H9 (cell line): ENCODE measurements at places on chromosomes 3 and 15. TPM values are rescaled to one million over a fixed set of nuclear protein-coding genes. Genes with fewer than 3 reads are reported as not detected.

DNA sequence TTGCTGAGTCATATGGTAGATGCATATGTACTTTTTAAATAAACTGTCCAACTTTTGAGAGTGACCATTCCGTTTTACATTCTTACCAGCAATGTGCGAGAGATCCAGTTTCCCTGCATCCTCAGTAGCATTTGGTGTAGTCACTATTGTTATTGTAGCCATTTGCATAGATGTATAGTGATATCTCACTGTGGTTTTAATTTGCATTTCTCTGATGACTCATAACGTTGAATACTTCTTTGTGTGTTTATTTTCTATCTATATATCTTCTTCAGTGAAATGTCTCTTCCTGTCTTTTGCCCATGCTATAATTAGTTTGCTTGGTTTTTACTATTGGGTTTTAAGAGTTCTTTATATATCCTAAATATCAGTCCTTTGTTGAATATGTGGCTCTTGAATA, 255.7 kb upstream of the GRM7 start:
- no peak for DNase-seq

- DNase-seq: peak; percentile 46
These were observed 1.0 kb downstream of the UBE2E1 start for GRCh38 chr3:23806534-23807423.

DNA sequence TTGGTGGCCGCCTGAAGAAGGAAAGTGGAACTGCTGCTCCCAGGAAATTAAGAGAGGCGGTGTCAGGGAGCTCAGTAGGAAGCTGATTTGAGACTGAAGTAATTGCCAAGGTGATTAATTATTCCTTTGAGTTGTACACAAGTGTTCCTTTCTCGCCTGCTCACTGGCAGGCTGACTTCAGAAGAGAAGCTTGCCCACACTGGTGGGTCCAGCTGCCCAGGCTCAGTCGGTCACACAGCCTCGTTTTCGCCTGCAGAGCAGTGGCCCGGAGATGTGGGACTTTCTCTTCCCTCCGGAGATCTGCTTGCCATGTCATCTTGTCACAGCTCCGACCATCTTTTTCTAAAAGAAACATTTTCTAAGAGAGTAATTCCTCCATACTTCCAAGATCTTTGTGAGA, 478.0 kb downstream of the MCTP2 start:
- DNase-seq: no peak

GRCh38 chr3:133663569-133664313, 2.0 kb upstream of the TOPBP1 start:
- peak; percentile 57 for DNase-seq

DNA sequence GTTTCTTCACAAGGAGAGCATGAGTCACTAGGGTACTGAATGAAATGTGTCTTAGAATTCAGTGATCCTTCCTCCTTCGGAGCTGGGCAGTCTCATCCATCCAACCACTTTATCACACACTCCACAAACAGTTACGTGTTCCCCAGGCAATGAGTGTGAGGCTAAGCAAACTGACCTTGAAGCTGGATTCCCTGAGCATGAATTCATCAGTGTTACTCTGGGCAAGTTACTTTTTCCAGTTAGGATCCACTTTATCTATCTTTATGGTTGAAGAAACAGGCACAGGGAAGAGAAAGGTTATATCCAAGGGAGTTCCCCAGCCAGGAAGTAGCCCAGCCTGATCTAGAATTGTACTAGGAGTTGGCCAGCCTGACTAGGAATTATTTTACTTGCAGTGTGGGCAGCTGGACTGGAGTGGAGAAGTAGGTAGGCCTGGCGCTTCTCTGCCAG, 17.1 kb upstream of the GCNT3 start:
- no peak for DNase-seq

GRCh38 chr15:78455749-78456148, 17.7 kb downstream of the IREB2 start:
- no peak for DNase-seq

DNA sequence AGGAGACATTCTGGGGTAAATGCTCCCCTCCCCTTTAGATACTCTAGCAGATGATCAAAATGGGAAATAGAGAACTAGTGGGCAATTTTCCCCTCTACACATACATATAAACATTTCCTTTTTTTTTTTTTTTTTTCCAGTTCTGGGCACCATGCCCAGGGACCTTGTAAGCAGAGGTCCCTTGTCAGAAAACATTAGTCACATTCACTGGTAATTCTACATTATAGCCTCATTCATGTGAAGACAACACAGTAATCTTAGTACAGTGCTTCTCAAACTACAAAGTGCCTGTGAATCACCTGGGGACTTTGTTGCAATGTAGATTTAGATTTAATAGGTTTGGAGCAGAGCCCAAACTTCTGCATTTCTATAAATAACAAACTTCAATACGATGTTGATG, 60.1 kb upstream of the ACTC1 start:
- DNase-seq: no peak

- no peak for DNase-seq
These were observed 101.5 kb upstream of the CRBN start for GRCh38 chr3:3281024-3281423.

DNA sequence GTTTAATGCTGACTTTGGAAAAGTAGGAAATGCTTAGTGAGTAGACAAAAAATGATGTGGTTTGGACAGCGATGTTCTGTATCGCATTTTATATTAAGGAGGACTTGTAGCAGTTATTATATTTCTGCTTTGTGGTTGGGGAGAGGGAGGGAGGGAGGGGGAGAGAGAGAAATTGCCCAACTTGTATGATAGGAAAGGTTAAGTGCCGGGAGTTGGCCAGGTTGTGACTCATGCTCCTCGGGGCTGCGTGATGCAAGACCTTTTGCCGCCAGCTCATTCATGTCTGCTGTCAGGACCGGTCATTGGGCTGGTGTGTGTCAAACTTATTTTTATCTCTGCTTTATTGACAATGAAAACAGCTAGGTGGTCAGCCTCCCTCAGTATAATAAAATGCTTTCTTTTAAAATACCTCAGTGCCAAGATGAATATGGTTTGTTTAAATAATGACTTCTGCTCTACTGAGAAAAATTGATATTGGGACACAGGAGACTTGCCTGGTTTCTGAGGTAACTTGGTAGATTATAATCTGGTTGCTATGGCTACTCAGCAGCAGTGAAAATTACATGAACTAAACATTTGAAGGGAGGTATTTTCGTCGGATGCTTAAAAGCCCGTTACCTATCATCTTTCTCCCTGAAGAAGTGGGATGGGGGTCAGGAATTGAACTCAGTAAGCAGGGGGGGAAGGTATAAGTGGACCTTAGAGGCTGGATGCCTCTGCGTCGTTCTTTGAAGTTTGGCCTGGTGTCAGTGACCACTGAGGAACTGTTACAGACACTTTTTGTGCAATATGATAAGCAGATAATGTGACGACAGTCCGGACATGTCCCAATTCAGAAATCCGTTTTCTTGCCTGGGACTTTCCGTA, 90.7 kb downstream of the FNDC3B start:
- DNase-seq: no peak

DNA sequence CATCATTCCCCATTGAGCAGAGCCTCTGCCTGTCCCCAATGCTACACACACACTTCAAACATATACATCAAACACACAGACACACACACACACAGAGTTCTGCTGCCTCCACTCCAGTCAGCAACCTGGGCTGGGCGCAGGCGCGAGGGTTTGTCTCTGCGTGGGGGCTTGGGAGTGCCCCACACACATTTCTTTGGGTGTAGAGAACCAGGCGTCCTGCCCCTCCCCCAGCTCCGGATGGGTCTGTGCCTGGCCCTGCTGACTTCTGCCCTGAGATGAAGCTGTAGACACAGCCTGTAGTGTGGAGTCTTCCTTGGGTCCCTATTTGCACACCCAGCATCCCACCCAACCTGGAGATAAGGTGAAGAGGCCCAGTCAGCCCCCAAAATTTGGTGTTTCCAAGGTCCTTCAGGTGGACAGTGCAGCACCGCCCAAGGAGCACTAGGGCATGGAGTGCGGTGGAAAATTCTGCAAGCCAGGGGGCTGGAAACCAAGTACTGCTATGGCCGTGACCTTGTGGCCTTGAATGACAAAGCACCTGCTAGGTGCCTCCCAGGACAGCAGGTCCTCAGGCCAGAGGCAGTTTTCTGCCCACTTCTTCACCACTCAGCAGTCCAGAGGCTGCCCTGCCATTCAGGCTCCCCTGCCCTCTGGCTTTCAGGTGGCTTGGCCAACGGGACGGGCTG, 26.8 kb downstream of the FBXW12 start:
- peak; percentile 30 for DNase-seq

DNA sequence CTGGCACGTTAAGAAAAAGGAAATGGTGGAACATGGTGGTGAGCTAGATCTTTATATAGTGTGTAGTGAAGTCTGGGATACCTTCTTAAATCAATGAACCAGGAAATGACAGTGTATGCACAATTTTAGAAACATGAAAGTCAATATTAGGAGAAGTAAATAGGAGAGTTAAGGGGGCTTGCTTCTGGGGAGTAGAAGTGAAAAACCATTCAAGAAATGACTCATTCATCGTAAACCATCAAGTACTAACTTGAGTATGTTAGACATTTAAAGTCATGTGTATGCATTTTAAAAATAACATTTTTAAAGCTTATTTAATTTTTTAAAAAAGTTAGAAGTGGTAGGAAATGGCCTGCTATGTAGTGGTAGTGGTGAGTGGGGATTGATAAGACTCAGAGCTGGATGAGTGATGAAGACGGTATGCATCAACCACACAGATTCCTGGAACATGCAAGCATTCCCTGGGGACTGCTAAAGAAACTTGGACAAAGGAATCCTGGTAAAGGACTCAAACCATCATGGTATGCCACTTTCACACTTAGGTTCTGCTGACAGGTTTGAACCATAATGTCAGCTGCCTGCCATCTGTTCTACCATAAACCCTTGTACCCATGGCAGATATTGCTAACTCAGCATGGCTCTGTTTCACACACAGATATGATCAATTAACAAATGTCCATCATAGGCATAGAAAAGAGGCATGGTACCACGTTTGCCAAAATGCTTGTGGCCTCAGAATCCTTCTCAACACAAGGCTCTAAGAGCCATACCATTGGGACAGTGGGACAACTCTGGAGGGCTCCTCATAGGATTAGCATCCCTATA, 28.9 kb upstream of the MITF start:
- no peak for DNase-seq

DNA sequence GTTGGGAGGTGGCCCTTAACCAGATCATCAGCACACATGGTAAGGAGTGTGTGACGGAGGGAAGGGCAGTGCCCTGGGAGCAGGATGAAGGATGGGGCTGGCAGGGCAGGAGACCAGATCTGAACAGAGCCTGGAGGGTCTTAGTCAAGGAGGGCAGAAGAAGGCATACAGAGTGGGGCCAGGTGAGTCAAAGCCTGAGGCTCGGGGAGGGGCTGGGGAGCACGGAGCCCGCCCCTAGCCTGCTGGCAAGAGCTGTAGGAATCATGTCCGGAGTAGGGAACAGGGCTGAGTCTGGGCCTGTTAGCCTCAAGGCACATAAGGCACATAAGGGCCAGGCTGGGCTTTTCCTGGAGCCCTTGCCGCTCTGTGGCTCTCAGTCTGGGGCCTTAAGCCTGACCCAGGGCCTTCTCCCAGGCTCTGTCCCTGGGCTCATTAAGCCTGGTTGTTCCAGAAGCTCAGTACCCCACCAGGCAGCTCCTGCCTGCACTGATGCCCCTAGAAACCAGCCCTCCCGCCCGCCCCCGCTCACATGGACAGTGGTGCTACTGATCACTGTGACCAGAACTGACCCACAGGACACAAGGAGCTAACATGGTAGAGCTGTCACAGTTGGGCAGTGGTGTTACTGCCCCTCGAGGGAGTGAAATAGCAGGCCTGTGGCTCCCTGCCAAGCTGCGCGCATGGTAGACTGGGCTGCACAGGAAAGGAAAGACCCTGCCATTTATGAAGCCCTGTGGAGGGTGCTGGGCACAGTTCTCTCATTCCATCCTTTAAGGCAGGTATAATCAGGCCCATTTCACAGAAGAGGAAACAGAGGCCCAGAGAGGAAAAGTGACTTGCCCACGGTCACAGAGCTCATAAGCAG, 14.6 kb downstream of the ISG20 start:
- no peak for DNase-seq

DNA sequence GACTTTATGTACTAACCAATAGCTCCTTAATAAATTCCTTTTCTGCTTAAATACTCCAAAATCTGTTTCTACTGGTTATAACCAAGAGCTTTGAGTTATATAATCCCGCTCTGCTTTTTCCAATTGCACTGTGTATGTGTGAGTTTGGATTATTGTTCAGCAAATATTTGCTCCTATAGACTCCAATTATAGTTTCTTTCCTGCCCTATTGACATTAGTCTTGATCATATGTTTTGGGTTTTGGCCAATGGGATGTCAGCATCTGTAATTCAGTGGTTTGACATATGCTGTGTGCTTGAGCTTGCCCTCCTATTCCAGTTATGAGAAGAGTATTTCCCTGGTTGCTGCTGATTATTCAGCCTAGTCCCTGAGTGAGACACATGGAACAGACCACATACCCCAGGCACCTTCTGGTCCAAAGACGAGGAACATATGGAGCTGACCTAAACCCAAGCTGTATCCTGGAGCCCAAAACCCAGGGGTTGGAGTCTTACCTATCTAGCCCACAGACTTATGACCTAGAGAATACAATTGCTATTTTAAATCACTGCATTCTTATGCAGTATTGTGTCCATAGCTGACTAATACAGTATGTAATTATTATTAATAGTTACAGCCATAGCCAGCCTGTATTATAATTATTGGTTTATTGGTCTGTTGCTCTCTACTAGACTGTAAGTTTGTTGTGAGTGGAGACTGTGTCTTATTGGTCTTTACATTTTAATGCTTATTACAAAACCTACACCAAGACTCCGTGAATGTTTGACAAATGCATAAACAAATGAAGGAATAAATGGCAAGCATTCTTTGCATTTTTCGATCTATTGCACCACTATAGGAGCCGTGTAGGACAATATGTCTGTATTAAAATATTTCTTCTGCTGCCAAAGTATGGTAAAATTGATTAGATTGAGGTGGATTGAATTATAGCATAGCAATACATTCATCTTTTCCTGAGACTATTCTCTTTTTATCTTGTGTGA, 11.7 kb upstream of the ZNF280D start:
- DNase-seq: no peak

- no peak for DNase-seq
These were observed 3.1 kb downstream of the PCYT1A start for GRCh38 chr3:196284396-196284795.

- DNase-seq: no peak
These were observed 75.3 kb upstream of the LEKR1 start for GRCh38 chr3:156750874-156751245.

GRCh38 chr3:132378048-132378762, 39.1 kb upstream of the DNAJC13 start:
- no peak for DNase-seq

- no peak for DNase-seq
These were observed 161.0 kb upstream of the ADAMTS9 start for GRCh38 chr3:64848822-64849221.

- no peak for DNase-seq
These were observed 368.2 kb downstream of the OCA2 start for GRCh38 chr15:27730868-27731267.

DNA sequence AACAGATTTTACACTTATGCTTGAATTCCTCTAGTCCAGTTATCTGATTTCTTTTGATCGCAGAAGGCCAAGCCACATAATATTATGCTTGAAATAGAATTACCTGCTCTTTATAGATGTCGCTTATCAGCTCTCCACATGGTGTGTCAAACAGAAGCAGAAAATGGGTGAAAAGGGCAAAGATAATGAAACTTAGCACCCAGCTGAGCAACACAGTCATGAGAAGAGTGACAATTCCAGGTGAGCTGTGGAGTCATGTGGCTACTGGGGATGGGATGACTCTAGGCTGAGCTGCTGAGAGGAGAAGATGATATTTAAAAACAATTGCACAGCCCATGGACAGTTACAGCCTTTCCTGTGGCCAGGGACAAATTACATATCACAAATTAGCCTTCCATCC, 398.7 kb upstream of the PDZRN3 start:
- no peak for DNase-seq

The TRH gene
- not detected in 2 replicates for total RNA-seq

The ZNF80 gene
- total RNA-seq: not detected in 2 replicates

The ADCY5 gene
- 5.0 and 6.1 TPM in 2 replicates for total RNA-seq

The GASK1A gene
- 5.3 and 5.4 TPM in 2 replicates for total RNA-seq
